ENCODE measurements at places on chromosomes 11 and 22. TPM values are rescaled to one million over a fixed set of nuclear protein-coding genes. Genes with fewer than 3 reads are reported as not detected.

- DNase-seq, result no peak
These were observed 43.2 kb downstream of the SLCO2B1 start for GRCh38 chr11:75194147-75194546.

GRCh38 chr11:128564642-128565245, 22.6 kb downstream of the ETS1 start:
- no peak for DNase-seq

GRCh38 chr11:69234740-69235710, 58.9 kb upstream of the MYEOV start:
- no peak for DNase-seq

GRCh38 chr11:1838426-1839144, at the start of gene TNNI2:
Gene TNNI2 (plus strand): TSS chr11:1838981. CDS start chr11:1839697, 716 bp downstream.
- no peak for DNase-seq

The RAG2 gene
- total RNA-seq, result not detected
